ENCODE measurements at places on chromosomes 5 and 9.
A peak's percentile ranks its signal among the peaks of the same experiment; 100 is the strongest.

DNA sequence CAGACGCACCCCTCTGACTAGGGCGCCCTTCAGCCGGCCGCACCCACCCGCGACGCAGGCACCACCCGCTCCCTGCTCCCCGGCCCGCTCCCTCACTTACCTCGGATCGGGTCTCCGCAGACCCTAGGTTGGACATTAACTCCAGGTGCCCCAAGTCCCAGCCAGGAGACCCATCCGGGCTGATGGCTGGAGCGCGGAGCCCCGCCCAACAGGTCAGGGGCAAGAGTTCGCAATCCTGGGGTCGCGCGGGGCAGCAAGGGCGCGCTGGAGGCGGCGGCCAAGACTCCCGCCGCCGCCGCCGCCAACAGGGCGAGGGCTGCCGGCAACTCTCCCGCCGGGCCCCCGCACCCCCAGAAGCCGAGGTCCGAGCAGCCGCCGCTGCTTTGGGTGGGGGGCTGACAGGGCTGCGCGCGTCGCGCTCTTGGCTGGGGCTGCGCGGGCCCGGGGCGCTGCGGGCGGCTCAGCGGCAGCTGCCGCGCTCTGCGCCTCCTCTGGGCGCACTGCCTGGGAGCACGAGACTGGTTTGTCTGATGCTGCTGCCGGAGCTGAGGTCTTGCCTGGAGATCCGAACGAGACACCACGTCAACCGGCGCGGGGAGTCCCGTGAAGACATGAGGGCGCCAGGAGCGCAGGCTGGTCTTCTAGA, at the start of gene GDNF:
TSS of gene GDNF (minus strand) at position 635 of the 646 bp plus-strand sequence. CDS start 5,245 bp downstream, outside the sequence.
- DNase-seq: peak; percentile 66

GRCh38 chr9:115121181-115121580, 3.2 kb upstream of the TNC start:
- DNase-seq: no peak

- DNase-seq: no peak
These were observed 309.3 kb upstream of the SEMA6A start for GRCh38 chr5:116883875-116884274.

DNA sequence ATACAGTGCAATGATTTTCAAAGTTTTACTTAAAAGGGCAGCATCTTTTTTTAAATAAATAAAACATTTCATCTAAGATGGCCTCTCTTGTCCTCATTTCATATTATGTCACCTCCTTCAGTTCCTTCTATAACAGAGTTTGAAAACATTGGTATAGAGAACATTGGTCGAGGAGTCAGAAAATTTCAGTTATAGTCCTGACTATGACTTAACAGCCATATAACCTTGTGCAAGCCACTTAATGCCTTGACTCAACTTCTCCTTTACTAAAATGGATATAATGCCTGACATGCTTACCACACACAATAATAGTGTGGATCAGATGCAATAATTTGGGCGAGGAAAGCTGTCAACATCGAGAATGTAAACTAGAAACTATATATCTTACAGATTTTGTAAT, 22.6 kb downstream of the SSBP2 start:
- DNase-seq: no peak

DNA sequence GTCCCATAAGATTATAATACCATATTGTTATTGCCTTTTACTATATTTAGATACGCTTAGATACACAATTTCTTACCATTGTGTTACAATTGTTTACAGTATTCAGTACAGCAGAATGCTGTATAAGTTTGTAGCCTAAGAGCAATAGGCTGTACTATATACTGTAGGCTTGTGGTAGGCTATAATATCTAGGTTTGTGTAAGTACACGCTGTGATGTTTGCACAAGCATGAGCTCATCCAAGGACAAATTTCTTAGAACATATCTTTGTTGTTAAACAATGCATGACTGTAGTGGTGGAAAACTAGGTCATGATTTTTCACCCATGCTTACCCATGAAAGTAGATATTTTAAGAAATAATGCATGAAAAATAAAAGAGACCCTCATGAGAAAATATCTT, 509.4 kb upstream of the CDH18 start:
- DNase-seq: no peak

DNA sequence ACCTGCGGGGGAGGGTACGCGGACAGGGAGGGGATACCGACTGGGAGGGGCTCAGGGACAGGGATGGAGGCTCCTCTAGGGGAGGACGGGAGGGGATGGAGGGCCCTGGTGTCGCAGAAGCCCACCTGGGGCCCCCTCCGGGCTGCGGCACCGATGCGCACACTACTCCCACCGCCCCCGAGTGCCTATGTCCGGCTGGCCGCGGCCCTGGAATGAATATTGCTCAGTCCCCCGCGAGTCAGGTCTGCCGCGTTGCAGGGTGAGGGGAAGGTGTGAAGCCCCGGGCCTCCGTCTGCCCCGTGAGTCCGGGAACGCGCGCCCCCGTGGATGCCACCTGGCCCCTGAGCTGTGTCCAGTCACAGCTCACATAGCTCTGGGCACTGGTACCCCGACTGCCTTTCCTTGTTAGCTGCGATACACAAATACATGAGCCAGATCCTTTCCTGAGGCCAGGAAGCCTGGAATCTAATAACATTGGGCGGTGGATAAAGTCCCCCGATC, 44.5 kb upstream of the PRSS3 start:
- no peak for DNase-seq

- DNase-seq: no peak
These were observed 156.4 kb upstream of the ELL2 start for GRCh38 chr5:96117771-96118651.

- no peak for DNase-seq
These were observed 48.1 kb downstream of the FOCAD start for GRCh38 chr9:20732118-20732517.

- no peak for DNase-seq
These were observed 2.1 kb upstream of the IRX4 start for GRCh38 chr5:1884678-1885403.

DNA sequence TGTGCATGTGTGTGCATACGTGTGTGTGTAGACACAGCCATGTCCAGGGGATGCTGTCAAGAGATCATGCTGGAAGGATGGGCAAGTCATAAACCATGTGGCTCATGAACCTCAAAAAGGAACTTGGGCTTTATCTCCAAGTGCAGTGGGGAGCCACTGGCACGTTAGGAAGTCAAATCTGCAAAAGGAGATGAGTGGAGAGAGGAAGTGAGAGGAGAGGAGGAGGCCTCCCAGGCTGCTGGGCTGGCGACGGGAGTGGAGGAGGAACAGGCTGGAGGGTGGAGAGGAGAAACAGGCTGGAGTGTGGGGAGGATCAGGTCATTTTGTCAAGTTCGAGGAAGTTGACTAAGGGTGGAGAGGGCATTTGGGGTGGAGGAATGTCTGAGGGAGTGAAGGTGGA, 29.2 kb upstream of the TIFAB start:
- no peak for DNase-seq

All from umbilical cord (tissue), 2 donors.